ENCODE measurements at places on chromosomes 12 and 14.

DNA sequence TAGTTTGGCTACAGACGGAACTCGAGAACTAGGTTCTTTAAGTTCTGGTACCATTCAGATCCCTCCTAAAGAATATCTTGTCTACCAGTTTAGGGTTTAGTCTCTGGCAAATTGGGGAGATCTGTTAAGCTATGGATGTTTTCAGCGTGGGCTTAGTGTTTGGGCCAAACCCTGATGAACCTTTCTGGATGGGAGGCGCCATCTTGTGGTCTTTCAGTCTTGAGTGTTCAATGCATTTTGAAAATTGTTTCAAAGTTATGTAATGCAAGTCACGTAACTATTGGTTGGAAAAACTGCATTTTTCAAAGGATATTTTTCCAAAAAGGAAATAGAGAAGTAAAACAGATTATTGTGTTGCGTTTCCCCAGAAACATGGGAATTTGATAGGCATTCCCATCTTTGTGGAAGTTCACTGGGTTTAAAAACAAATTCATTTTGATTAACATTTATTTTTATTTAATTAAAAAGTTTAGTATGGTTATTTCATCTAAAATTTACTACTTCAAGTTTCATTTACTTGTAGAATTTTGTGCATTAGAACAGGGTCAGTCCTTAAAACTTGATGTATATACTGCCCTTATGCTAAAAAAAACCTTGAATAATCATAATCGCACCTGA, 169.0 kb downstream of the PRIMA1 start:
- DNase-seq, result no peak

GRCh38 chr14:25132732-25133422, 82.9 kb upstream of the STXBP6 start:
- DNase-seq, result peak; percentile 1

DNA sequence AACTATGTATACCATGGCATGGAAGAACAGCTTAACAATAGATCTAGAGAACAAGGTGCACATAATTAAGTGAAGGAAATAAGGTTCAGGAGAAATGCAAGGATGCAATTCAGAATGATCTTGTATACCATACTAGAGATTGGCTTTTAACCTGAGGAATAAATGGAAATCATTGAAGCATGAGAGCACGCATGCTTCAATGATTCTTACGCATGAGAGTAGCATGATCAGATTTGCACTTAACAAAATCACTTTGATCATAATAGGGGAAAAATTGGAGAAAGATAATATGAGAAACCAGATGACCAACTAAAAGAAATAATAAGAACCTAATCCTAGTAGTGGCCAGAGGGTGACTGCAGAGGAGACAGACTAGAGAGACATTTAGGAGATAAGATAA, 133.3 kb upstream of the FSCB start:
- DNase-seq, result no peak

DNA sequence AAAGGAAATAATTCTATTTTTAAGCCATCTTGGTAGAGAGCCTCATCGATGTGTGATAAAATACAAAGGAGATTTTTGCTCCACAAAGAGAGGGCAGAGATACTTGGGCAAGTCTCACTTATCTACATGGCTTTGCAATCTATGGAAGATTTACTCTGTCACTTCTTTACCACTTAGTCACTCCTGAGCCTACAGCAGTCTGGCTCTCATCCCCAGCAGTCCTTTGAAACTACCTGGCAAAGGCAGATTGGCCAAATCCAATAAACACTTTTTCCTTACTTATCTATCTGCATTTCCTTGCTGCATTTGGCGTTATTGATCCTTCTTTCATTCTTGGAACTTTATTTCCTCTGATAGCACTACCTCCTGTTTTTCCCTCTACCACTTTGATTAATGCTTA, 170.0 kb downstream of the TRHDE start:
- DNase-seq, result no peak

GRCh38 chr12:90995010-90995409, 9.8 kb downstream of the EPYC start:
- no peak for DNase-seq

DNA sequence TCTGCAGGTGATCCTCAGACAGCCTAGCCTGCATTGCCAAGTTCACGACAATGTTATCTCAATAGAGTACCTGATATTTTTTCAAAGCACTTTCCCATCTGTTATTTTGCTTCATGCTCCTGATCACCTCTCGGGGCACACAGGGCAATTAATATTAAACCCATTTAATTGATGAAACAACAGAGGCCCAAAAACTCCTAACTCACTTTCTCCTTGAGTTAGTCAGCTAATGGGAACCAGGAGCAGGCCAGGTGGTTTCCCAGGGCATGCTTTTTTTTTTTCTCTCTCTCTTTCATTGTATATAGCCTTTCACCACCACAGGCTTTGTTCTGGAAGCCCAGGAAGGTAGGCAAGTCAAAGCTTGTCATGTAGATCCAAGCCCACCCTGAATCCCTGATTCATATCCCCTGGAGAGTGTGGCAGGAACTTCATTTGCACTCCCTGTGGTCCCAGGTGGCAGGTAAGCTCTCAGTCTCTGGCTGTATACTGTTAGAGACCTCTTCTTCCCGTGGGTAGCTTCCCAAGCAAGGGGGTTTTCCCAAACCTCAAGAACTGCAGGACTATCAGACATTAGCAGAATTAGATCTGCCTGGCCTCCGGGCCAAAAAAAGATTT, 41.6 kb upstream of the MAP1LC3B2 start:
- DNase-seq, result no peak

DNA sequence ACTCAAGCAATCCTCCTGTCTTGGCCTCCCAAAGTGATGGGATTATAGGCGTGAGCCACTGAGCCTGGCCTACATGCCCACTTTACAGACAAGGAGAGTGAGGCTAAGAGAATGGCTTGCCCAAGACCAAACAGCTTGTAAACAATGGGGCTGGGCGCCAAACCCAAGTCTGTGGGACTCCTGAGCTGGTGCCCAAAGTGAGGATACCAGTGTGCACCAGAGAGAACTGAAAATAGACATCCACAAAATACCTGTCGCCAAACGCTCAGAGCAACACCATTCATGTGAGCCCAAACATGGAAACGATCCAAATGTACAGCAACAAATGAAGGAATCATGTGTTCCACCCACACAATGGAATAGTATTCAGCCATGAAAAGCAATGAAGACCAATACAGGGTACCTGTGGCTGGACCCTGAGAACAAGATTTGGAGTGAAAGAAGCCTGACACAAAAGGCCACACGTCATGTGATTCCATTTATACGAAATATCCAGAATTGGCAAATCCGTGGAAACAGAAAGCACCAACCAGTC, 38.2 kb downstream of the CCNK start:
- no peak for DNase-seq

GRCh38 chr12:58681730-58682129, 238.6 kb downstream of the LRIG3 start:
- no peak for DNase-seq

GRCh38 chr12:57614178-57614947, 3.1 kb downstream of the ARHGEF25 start:
- no peak for DNase-seq

DNA sequence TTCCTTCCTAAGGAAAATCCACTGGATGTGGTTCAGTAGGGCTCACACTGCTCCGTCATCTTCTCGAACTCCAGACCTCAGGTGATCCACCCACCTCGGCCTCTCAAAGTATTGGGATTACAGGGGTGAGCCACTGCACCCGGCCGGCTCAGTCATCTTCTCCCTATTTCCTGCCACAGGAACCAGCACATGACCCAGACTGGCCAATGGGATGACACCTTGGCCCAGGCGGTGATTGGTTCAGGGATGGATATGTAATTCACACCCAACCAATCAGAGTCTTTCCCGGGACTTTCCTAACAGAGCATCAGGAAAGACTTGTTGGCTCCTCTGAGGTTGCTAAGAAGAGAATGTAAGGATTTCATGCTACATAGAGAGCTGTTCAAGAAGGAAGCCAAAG, 19.2 kb upstream of the C12orf76 start:
- no peak for DNase-seq

GRCh38 chr14:71398450-71398849, 491.2 kb downstream of the PCNX1 start:
- no peak for DNase-seq

- no peak for DNase-seq
Measured at GRCh38 chr12:5438671-5439200, 6.8 kb downstream of the NTF3 start.

DNA sequence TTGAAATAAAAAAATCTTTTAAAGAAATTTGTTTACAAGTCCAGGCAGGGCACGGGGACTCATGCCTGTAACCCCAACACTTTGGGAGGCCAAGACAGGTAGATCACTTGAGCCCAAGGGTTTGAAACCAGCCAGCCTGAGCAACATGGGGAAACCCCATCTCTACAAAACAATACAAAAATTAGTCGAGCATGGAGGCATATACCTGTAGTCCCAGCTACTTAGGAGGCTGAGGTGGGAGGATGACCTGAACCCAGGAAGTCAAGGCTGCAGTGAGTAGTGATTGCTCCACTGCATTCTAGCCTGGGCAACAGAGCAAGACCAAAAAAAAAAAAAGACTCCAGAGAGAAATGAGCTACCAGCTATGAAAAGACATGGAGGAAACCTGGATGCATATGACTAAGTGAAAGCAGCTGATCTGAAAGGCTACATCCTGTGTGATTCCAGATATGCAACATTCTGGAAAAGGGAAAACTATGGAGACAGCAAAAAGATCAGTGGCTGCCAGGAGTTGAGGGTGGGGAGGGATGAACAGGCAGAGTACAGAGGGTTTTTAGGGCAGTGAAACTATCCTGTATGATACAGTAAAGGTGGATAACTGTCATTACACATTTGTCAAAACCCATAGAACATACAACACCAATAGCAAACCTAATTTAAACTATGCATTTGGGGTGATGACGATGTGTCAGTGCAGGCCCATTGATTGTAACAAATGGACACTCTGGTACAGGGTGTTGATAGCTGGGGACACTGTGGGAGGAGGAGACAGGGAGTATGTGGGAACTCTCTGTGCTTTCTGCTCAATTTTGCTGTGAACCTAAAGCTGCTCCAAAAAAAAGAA, 59.9 kb downstream of the PRKAB1 start:
- no peak for DNase-seq

DNA sequence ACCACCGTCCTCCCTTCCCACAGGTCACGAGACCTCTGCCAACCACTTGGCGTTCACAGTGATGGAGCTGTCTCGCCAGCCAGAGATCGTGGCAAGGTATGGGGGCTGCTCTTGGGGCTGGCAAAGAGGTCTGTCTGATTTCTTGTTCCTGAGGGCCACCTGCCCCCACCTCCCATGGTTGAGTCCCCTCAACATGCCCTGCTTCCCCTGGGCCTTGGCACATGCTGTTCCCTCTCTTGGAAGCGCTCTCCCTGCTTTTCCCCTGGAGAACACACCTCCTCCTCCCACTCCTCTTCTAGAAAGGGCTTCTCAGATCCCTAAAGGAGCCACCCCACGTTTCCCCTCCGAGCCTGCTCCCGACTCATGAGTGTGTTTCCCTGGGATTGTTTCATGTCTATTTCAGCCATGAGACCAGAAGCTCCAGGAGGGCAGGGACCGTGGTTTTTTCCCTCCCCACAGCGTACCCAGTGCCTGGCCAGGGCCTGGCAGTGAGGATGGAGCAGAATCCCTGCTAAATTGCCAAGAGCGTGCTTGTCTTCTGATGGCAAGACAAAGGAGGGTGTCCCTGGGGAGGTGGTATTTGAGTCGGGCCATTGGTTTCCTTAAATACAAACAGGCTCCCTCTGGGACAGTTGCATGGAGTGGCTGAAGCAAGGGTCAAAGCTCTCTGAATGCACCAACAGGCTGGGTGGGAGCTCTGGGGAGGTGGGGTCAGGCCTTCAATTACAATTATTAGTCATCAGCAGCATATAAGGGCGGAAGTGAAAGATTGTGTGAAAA, 34.1 kb downstream of the CYP46A1 start:
- DNase-seq, result no peak

DNA sequence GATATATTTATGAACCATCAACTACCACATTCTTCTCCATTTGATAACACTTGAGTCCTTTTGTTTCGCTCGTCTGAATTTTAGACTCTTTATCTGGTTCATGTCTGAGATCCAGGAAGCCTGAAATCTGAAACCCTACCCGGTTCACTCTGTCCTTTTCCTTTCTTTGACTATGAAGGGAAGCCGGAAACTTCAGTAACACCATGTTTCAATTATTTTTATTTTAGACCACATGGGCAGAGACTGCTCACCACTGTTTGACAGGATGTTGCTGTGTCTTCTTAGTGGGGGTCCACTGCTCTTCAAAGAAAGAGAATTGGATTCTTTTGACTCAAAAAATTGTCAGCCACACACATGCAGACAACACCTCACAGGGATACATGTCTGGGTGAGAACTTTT, 331.9 kb upstream of the FLRT2 start:
- DNase-seq, result no peak

- no peak for DNase-seq
Measured at GRCh38 chr12:100593490-100593889, 20.0 kb downstream of the GAS2L3 start.

DNA sequence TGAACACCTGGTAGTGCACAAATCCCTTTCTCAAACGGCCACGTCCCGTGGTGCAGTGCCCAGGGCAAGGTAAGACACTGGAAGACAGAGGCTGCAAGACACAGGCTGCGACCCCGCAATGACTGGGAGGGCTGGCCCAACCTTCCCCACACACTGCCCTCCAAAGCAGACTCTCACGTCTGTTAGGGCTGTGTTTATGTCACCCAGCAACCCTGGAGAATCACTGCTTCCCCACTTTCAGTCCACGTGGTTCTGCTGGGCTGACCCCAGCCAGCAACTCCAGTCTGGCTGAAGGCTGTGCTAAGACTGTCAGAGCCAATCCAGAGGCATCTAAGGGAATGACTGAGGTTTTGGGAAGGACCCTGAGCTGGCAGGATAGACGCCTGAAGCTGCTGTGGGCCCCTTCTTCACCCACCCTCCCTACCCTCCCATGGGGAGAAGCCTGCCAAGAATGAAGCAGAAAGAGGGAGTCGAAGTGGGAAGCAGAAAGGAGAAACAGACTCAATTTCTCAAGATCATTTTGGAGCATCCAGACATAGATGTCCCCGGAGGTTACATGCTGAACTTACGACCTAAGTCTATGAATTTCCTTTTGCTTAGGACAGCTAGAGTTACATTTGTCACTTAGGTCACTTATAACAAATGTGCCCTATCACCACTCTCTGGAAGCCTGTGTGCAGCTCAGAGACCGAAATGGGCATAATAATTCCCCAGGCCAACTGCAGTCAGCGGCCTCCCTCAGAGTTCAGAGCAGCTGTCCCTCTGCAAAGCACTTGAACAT, 11.7 kb downstream of the KDM2B start:
- DNase-seq, result no peak

- DNase-seq, result no peak
Measured at GRCh38 chr14:35988972-35989690, 163.0 kb downstream of the BRMS1L start.

DNA sequence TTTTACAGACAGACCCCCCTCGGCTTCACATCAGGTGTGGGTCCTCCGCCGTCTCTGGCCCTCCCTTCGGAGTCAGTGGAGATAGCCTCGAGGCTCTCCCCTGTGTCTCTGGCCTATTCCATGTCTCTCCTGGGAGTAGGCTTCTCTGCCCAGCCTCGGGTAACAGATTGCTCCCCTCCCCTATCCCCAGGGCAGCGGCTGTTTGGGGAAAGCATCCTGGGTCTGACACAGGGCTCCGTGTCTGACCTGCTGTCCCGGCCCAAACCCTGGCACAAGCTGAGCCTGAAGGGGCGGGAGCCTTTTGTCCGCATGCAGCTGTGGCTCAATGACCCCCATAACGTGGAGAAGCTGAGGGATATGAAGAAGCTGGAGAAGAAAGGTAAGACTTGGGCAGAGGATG, 30.8 kb downstream of the PHETA1 start:
- no peak for DNase-seq

Data from activated CD4-positive, CD25-positive, alpha-beta regulatory T cell treated with anti-CD3 and anti-CD28 coated beads, Interleukin-2, amount 50 U/mL, for 16 hours (primary cell).